T-cell (primary cell): ENCODE measurements at places on chromosomes 7 and 10.

DNA sequence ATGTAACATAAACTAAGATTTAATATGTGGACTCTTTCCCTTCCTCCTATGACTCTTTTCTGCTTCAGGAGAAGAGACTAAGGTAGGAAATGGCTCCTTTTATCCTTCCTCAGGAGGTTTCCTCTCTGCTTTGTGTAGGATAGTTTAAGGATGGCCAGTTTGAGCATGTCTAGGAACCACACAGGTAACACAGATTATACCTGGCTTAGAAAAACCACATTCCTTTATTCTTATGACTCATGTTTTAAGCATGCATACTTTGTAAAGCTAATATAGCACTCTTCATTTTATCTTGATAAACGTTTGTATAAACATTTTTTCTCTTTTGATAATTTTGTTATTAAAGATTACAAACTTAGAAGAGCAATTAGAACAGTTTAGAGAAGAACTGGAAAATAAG is 57.8 kb downstream of the CYP51A1 start:
- no peak for DNase-seq

- no peak for DNase-seq
Observed at GRCh38 chr7:155198196-155198892, 99.3 kb upstream of the INSIG1 start.

GRCh38 chr10:9342885-9343570 is 1288.5 kb downstream of the GATA3 start:
- no peak for DNase-seq

GRCh38 chr7:149081914-149082313 is 8.6 kb downstream of the ZNF786 start:
- DNase-seq = no peak

DNA sequence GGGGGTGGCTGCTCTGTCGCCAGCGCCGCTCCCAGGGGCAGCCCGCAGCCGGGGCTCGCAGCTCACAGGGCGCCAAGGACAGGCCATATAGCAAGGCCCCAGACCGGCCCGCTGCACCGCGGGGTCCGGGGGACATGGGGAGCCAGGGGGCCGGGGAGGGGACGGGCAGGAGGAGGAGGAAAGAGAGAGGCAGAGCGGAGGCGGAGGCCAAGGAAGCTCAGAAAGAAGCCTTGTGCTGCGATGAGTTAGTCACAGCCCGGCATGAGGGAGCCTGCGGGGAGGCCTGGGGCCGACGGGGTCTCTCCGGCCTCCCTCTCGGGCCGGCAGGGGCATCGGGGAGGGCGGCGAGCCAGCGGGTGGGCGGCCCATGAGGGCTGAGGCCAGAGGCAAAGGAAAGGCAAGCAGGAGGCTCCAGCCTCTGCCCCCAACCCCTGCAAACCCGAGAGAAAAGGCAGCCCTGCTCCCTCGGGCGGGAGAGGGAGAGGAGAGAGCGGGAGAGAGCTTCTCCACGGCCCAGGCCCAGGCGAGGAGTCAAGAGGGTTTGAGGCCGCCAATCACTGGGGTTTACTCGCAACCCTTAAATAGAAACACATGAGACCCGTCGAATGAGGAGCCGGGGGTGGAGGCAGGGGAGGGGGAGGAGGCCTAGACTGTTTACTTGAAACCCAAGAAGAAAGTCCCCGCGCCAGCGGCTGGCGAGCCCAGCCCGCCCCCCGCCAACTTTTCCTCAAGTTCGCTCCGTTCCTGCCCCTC is 167.9 kb downstream of the NEURL1 start:
- DNase-seq = peak; percentile 54

DNA sequence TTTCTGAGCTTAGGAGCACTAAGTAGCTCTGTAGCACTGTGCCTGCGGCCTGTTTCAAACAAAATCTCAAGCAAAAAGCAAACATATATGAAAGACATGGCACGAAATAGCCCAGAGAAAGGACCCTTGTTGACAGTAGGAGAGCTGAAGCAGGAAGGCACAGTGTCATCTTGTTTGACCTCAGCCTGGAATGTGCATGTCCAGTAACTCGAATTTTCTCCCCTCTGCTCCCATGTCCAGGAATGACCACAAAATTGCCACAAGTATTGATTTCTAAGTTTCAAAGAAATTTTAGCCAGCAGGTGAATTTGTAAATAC is 301.0 kb downstream of the CCDC3 start:
- no peak for DNase-seq

- DNase-seq = no peak
Observed at GRCh38 chr7:128176696-128177095, 64.4 kb upstream of the LEP start.

GRCh38 chr10:29392376-29393021 is 103.6 kb downstream of the LYZL1 start:
- DNase-seq = no peak

DNA sequence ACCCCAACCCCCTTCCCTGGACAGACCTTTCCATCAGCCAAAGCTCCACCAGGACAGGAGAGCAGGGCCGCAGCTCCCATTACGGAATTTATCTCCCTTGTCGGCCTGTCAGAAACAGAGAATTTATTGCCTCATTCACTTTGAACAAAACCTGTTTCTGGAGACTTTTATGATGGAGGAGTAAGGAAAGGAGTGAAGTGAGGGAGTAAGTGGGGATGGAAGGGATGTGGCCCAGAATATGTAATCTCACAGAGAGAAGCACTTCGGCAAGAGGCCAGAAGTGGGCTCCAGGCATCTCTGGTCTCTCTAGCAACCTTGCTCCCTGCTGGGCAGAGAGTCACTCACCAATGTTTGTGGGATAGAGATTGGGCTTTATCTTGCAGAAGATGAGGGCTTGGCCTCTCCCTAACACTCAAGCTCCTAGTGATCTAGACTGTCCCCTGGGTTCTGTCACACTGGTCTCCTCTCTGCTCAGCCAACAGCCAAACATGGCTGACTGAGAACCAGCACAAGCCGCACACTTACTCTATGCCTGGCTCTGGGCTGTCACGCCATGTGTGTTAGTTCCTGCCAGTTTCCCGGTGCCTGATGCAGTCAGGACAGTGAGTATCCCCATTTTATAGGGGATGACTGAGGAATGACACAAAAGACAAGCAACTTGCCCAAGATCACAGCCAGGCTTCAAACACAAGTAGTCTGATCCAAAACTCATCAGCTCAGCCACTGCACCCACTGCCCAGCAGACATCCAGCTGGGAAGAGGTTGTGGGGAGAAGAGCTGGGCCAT is 149.4 kb upstream of the ZMIZ1 start:
- no peak for DNase-seq

GRCh38 chr10:125698481-125698998 is 15.6 kb upstream of the TEX36 start:
- no peak for DNase-seq

DNA sequence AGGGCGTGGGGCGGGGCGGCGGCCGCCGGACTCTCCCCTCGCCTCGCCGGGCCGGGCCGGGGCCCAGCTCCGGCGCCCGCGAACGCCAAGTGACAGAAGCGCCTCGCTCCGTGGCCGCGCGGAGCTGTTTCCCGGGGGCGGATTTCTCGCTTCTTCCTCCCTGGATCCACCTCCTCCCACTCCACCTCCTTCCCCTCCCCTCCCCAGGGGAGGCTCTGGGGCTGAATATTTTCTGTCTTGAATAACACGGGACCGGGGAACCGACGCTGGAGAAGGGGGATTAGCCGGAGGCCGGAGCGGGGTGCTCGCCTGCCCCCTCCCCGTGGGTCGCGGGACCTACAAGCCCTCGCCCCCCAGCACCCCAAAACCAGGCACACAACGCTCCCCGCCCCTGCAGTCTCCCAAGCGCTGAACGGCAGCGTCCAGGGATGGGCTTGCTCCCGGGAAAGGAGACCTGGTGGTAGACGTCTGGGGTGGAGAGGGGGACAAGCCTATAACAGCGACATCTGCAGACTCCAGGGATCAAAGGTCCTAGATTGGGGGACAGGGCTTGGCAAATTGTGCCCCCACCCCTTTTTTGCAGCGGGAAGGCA is at the start of gene ARHGAP21:
Gene ARHGAP21, minus strand, starts transcription at position 100 of the 593 bp plus-strand sequence. CDS start 1,988 bp downstream, outside the sequence.
- no peak for DNase-seq

- no peak for DNase-seq
Observed at GRCh38 chr10:24973163-24973562, 20.8 kb upstream of the PRTFDC1 start.

- no peak for DNase-seq
Observed at GRCh38 chr7:52682993-52683392, 352.4 kb upstream of the POM121L12 start.

DNA sequence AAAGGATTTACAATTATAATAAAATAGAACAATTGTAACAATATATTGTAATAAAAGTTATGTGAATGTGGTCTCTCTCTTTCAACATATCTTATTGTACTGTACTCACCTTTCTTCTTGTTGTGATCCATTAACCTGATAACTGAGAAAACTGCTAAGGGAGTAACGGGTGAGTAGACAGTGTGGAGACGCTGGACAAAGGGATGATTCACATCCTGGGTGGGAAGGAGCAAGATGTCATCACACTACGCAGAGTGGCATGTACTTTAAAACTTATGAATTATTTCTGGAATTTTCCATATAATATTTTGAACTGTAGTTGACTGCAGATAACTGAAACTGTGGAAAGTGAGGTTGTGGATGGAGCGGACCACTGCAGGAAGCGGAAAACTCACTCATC is 91.2 kb upstream of the PLPP4 start:
- no peak for DNase-seq

GRCh38 chr7:50304911-50305582 is 531 bp downstream of the IKZF1 start:
- DNase-seq = peak; percentile 83

DNA sequence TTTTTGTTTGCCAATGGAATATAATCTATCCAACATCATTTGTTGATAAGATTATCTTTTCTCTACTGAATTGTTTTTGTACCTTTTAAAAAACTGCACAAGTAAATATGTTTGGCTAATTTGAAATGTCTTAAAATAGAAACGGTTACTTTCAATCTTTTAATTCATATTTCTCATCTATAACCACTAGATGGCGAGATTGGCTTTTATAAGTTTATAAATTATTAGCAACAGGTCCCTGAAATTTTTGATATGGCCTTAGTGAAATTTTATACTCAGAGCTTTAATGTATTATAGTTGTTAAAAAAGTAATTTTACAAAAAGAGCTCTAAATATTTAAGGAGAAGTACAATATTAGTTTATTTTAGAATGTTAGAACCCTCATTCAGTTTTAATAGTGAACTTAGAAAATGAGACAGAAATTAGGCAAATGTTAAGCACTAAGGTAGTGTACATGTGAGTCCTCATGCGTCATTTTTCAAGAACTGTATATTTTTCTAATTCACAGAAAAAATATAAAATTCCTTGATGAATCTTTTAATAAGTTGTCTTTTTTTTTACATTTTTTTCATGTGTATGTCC is 592.5 kb downstream of the ARL4A start:
- no peak for DNase-seq

- DNase-seq = no peak
Observed at GRCh38 chr7:77923419-77923818, 124.8 kb downstream of the PHTF2 start.

- DNase-seq = no peak
Observed at GRCh38 chr7:133293384-133294160, 40.7 kb downstream of the EXOC4 start.

GRCh38 chr7:54987772-54988171 is 31.0 kb upstream of the EGFR start:
- no peak for DNase-seq
